ENCODE measurements at places on chromosomes 2 and 18. TPM values are rescaled to one million over a fixed set of nuclear protein-coding genes. Genes with fewer than 3 reads are reported as not detected.
A peak's percentile ranks its signal among the peaks of the same experiment; 100 is the strongest.

EN1 gene
- not detected for total RNA-seq

LPIN1 gene
- 17.3 TPM for total RNA-seq

RABL2A gene
- 19.4 TPM for total RNA-seq

TRABD2A gene
- 88.1 TPM for total RNA-seq

SRD5A2 gene
- total RNA-seq, result not detected

GRCh38 chr2:101433465-101433864 is 41.4 kb downstream of the RFX8 start:
- no peak for DNase-seq

DNA sequence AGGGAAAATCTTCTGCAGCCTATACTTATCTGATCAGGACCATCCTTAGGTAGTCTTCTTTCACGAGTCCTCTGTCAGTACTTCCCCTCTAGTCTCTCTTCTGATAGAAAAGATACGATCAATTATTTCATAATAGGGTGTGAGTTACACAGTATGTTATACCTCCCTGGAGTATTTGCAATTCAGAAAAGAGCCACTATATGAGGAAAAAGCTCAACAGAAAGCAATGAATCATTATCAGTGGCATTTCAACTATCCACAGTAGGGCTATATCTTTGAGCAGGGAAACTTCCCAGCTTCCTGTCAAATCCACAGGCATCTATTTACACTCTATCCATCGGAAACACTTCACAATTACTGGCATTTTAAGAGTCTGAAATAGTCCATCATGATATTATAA is 105.3 kb upstream of the ACVR2A start:
- DNase-seq, result no peak

GRCh38 chr2:69012310-69013141 is 453 bp upstream of the ANTXR1 start:
- peak; percentile 72 for DNase-seq

DNA sequence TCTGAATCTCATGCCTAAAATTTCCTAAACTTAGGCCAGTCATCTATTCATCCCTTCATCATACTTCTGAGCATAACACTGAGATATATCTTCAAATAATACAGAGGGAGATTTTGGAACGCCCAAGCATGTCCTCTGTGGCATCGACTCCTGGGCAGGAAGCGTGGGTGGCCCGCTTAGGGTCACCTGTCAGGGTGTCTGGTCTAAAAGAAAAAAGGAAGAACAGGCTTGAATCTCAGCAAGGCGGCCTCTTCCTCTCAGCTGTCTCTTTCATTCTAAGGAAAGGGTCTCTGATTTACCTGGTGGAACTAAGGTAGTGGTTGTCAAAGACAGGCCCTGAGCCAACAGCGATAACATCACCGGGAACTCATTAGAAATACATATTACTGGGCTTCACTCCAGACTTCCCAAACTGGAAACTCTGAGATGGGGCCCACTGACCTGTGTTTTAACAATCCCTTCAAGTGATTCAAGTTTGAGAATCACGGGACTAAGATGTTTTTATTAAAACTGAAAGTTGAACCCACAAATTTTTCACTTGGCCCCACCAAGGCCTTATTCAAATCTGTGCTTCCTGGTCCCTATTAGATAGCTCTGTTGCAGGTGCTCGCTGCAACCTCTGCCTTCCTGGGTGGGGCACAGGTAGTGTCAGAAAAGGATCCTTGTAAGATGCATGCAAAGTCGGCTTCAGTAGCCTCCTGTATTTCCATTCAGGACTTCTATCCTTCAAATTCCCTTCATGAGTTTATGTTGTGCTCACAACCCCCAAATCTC is 162.3 kb upstream of the CCDC68 start:
- no peak for DNase-seq

DNA sequence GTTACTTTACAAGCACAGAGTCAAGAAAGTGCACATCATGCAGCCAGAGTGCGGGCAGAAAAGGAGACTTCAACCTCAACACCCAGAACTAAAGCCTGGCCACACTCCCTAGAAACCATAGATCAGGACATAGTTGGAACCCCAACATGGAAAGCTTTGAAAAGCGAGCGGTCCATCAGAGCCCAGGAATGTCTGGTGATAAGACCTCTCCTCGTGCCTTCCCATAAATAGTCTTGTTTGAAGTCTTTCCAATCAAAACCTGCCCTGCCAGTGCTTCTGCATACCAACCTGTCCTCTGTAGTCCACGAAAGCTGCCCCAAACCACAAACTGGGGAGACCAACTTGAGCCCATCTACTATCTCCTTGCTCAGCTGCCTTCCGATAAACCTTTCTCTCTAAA is 55.5 kb downstream of the NEURL3 start:
- no peak for DNase-seq

GRCh38 chr2:64612575-64613195 is 41.0 kb downstream of the SERTAD2 start:
- DNase-seq, result no peak

DNA sequence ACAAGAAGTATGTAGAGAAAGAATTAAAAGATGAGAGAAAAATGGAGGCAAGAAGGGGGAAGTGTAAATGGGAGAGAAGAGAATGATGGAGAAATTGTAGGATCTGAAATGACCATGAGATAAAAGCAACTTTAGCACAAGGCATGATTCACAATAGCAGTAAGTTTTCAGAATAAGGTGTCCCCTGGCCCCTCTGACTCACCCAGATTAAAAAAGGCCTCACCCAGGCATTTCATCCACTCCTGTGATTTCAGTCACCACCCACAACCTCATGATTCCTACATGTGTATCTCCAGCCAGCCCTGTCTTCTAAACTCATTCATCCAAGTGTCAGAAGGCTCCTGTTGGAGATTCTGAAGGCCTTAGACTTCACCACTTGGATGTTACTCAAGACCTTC is 56.6 kb downstream of the SP100 start:
- no peak for DNase-seq

DNA sequence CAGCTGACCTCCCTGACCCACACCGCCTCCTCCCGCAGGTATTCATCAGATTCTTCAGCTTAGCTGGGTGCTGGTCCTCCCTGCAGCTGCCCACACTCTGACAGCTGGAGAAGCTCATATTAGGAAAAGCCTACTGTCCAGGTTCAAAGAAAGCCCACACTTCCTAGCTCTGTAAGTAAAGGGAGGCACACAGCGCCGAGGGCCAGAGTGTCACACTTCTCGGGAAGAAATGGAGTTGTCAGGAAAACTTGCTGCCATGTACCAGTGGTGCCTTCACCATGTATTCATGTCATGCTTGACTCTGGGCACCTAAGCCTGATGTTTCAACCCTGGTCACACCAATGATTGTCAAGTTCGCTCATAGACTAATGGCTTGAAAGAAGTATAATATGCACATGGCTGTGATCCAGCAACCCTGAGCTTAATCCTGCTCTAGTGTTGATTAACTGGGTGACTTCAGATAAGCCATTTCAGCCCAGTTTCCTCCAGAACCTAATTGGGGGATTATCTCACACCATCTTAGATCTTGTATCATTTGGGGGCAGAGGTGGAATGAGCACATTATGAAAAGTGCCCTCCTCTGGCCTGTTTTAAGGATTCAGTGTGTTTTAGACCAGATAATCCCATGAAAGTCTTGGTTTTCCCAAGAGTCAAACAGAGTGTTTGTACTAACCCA is 180.3 kb upstream of the PARD3B start:
- DNase-seq, result no peak

- no peak for DNase-seq
These were observed 797.1 kb downstream of the SLC4A3 start for GRCh38 chr2:220424561-220424960.

GRCh38 chr2:221304916-221305315 is 267.2 kb downstream of the EPHA4 start:
- no peak for DNase-seq

GRCh38 chr2:62194558-62195420 is 1.1 kb upstream of the B3GNT2 start:
- peak; percentile 50 for DNase-seq

- DNase-seq, result no peak
These were observed 85.2 kb downstream of the MDH1 start for GRCh38 chr2:63673865-63674533.

DNA sequence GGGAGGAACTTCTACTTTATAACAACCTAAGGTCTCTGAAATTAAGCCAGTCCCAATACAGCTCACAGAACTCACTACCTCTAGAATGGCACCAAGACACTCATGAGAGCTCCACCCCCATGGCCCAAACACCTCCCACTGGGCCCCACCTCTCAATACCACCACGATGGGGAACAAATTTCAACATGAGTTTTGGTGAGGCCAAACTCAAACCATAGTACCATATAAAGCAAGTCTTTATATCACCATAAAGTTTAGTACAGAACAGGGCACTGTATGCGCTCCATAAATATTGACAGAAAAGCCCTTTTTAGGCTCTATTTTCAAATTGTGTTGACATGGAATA is 3.3 kb downstream of the AFG3L2 start:
- DNase-seq, result no peak

DNA sequence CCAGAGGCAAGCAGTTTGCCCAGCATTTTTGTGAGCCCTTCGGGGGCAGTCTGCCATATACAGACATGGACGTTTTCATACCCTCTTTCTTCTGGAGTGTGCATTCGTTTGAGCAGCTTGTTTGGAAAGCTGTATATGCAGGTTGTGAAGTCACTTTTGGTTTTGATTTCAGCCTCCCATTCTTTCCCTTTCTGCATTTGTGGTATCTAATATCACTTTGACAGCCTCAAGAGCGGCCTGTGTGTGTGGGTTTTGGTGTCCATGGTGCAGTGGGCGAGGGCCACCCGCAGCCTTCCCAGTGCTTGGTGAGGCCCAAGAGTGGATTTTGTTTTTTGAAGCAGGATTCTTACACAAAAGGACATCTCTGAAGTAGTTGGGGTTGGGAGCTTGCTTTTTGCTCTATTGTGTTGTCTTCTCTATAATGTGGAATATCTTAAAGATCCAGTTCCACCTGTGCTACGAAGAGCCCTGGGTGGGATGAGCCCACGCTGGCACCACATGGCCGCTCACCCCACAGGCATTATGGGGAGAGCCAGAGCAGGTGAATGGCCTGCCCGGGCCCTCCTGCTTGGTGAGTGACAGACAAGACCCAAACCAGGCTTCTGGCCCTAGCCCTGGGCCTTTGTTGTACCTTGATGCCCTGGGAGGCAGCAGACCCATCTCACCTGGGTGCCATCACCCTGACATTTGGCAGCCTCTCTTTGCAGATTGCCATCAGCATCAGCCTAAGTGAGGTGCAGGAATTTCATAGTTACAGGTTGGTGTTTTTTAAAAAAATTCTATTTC is 29.5 kb downstream of the INPP4A start:
- no peak for DNase-seq

- peak; percentile 60 for DNase-seq
These were observed 117.6 kb downstream of the NEDD4L start for GRCh38 chr18:58161659-58162058.

- no peak for DNase-seq
These were observed 156.4 kb upstream of the RAB6C start for GRCh38 chr2:129823044-129823443.

GRCh38 chr2:125573432-125573831 is 1082.5 kb upstream of the GYPC start:
- no peak for DNase-seq

DNA sequence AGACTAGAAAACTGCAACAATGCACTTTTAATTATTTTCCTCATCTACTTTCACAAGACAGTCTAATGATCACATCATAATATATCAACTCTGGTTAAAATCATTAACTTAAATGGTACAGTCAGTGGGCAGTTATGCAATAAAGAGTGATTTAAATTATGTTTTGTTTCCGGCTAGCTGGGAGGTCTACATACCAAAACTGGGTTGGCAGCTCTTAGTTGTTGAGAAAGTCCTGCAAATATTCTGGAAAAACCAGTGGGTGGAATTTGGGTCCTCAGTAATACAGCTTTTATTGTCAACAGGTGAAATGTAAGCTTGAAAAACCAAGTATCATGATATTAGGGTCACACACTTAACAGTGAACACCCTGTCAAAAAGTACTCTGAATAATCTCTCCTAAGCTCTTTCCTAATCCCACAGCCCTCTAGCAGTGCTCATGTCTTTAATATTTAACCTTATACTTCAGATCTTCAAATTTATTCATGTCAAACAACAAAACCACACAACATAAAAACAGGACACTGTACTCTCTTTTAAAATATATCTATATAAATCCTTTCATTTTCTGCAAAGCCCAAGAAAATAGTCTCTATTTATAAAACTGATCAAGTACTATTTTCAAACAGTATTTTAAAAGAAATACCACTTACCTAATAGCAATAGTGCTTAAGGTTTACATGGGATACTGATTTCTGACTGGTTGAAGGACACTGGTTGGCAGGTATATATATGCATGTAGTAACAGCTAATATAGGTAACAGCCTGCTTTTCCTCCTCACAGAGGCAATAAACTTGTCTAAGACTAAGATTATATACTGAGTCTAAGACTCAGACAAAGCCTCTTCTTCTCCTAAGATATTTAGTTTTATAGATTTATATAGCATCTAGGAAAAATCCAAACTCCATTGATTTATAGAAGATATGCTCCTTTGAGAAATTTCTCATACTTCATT is 103.8 kb downstream of the GAREM1 start:
- no peak for DNase-seq

DNA sequence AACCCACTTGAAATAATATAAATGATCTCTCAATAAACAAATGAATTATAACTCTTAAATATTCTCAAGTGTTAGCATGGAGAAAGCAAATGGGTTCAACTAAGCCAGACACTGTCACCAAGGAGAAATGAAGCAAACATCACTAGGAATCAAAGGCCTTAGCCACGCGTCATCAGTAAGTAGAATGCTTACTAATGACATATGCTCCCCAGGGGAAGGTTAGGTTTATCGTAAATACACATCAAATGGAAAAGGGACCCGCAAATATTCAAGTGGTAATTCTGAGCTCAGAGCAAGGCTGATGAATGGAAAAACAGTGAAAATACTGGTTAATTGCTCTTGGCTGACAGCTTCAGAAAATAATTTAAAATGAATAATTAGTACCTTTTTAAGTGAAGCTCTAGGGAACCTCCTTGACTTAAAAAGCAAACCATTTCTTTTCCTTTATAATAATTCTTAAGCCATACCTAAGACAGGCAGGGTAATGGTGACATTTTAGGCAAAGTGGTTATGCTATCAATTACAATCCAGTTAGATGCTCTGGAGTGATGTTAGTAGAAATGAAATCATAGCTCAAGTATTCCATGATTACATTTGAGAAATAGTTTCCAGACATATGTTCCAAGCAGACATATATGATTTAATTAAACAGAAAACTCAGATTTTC is 101.5 kb downstream of the ALPK2 start:
- no peak for DNase-seq

DNA sequence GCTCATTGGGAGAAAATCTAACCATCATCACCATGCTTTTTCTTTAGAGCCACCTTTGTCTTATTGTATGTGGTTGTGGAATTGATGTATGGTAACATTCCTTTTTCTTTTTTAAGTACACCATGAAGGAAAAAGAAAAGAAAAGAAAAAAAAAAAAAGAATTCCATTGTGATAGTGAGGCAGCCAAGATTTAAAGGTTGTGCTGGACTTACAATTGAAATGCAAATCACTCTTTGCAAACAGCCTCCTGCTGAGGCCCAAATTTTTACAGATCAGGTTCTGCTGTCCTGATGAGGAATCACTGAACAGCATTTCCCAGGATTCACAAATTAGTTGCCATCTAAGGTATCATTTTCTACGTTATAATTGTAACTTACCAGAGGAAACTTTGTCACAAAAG is 1101.0 kb upstream of the FANCL start:
- DNase-seq, result no peak
